GM03348 (cell line): ENCODE measurements at places on chromosomes 1 and 21.

DNA sequence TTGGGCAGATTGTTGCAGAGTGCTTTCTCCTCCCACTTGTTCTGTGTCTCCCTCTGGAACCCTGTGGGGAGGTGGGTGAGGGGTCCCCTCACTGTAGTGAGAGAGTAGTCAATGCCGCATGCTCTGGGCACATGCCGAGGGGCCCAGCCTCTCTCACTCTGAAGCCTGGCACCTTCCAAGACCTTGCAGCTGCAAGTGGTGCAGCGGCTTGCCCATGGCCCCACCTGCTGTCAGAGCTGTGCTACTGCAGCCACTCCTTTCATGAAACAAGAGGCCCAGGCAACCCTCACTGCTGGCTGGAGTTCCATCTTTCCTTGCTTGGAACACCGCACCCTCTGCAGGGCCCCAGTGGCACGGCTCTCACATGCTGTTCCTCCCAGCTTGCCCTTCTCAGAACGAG is 58.4 kb upstream of the COL6A1 start:
- DNase-seq, result peak; percentile 93

DNA sequence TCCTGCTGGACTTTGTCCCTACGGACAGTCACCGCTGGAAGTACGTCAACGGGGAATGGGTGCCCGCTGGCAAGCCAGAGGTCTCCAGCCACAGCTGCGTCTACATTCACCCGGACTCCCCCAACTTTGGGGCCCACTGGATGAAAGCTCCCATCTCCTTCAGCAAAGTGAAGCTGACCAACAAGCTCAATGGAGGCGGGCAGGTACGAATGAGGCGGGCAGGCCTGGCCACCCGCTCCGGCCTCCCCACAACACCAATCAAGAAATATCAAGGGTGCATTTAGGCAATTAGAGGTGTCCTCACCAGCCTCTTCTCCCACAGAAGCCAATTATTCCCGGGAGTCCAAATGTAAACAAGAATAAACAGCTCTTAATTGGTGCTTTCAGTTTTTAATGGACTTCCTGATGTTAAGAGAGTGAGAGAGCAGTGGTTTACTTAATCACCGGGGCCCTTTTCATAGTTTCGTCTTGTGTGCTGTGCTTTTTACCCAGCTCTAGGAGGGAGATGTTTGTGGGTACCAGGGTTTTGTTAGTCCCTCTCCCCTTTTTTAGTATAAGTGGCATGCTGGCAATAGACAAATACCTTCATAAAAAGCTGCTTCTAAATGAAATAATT is 10.7 kb downstream of the TBX19 start:
- no peak for DNase-seq

GRCh38 chr1:76425201-76426145 is 350.9 kb downstream of the ST6GALNAC3 start:
- no peak for DNase-seq

DNA sequence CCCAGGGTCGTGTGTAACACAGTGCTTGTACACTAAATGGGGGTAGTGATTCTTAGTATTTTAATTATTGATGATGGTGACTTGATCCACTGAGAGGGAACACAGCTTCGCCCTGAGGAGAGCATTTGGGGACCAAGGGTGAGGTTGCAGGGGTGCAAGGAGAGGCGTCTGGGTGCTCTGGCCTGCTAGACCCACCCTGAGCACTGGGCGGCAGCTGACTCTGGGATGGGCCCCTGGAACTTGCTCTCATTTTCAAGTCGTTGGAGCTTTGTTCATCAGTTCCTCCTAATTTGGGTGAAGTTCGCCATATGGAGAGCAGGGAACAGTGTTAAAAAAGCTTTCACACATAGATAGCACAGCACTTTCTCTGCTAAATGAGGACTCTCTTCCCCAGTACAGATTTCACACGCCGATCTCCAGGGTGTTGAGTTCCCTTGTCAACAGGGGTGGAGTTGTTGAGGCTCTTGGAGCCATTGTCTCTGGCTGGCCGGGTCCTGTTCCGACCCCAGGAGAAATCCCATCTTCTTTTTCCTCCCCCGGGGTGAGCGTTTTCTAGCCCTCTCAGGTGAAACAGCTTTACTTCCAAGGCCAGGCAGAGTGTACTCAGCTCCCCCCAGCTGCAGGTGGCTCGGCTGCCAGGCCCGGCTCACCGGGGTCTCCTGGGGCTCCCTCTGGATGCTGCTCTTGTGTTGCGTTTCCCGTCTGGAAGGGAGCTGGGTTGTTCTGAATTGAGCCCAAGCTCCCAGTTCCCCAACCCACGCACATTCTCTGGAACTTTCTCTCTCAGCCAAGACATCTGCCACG is 367.4 kb downstream of the RPS6KC1 start:
- DNase-seq, result no peak

GRCh38 chr1:165717918-165718515 is 19.7 kb upstream of the ALDH9A1 start:
- peak; percentile 71 for DNase-seq

- DNase-seq, result peak; percentile 79
Measured at GRCh38 chr1:154198756-154199562, 7.1 kb upstream of the TPM3 start.

DNA sequence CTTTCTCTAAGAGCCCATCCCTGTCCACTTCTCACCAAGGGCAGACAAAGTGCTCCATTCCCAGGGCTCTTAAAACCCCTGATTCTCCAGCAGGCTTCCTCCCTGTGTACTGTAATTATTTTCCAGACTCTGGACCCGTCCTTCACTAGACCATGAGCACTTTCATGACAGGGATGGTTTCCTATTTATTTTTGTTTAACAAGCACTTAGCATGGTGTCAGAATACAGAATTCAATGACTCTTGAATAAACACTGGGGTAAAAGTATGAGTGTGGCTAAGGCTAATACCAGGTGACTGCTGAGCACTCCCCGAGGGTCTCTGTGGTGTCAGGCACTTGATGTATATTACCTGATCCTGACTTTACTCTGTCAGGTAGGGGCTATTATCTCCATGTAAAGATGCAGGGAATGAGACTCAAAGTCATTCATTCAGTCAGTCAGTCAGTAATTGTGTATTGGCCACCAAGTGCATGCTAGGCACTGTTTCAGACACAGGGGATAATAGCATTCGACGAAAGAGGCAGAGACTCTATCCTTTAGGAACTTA is 47.2 kb downstream of the C1orf21 start:
- DNase-seq, result no peak

DNA sequence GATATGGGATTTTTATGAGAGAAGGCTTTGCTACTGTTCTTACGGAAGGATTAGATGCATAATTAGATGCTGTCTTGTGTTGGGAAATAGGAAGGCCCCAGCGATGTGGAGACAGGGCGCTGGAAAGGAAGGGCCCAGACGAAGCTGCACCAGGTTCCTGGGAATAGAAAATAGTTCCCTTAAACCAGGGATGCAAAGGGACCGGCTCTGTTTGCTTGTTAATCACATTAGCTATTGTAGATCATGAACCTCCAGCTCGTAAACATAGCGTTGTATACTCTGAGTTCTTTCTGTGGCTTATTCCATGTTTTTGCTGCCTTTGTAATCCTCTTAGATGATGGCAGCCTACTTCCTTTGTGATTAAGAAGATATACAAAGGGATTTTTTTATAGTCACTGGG is 79.8 kb upstream of the COX20 start:
- DNase-seq, result no peak

- DNase-seq, result no peak
Measured at GRCh38 chr1:200706111-200706814, 32.4 kb upstream of the CAMSAP2 start.

GRCh38 chr1:58926152-58926551 is 142.3 kb upstream of the JUN start:
- DNase-seq, result no peak

DNA sequence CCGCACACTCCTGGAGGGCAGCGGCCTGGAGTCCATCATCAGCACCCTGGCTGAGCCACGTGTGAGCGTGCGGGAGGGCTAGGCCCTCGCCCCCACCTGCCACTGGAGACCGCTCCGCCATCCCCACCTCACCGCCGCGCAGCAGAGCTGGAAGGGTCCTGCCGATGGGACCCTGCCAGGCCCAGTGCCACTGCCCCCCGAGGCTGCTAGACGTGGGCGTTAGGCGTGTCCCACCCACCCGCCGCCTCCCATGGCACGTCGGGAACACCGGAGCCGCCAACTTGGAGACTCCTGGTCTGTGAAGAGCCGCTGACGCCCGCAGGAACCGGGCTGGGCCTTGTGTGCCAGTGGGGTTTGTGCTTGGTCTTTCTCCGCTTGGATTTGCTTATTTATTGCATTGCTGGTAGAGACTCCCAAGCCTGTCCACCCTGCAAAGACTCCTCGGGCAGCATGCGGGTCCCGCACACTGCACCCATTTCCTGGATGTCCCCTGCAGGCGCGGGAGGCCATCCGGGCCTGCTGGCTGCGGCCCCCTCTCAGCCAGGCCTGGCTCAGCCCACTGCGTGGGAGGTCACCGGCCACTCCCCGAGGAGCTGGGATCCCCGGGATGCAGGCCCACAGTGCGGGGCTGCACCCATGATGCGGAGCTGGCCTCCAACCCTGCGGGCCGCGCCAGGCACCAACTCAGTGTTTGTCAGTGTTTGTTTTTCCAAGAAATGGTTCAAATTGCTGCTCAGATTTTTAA is 6.0 kb downstream of the LY9 start:
- DNase-seq, result no peak

GRCh38 chr1:41378999-41379737 is 17.9 kb downstream of the FOXO6 start:
- DNase-seq, result no peak

DNA sequence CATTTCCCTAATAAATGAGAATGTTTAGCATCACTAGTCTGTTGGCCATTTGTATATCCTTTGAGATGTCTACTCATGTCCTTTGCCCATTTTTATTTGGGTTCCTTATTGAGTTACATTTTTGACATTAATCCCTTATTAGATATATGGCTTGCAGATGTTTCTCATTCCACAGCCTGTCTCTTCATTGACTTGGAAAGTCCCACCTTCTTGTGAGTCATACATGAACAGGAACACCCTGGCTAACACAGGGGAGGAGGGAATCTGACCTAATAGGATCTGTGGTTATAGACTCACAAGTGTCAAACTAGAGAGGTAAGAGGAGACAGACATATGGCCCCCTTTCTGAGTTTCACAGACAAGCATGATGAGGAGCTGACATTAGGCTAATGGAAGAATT is 11.5 kb downstream of the ZP4 start:
- no peak for DNase-seq

DNA sequence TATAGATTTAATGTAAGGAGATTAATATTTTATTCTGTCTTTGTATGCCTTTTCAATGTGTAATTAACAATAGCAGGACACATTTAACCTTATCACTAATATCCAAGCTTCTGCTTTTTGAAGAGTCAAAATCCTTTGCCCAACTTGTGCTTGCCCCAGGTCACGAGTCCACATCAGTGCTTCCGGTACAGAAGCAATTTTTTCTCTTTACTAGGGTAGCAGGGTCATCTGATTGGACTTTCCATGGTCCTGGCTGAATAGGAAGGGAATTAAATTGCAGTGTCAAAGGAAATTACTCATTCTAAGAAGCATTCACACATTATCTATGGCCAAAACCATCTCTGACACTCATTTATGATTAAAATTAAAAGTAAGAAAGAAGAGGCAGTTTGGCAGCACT is 460.5 kb upstream of the ADGRL2 start:
- DNase-seq, result no peak

DNA sequence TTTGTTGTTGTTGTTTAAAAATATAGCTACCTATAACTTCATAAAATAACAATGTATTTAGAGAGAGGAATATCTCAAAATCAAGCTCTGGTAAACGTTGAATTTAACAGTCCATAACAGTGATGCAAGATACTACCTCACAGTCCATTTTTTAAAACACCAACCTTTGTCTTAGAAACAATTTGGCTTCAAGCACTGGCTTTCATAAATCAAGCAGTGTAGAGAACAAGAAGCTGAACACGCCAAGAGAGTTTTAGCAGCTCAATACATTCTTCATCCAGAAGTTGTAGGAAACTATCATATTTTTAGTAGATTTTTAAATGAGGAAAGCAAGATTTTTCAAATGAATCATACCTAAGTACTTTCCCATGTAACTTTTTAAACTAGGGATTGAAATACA is 334.3 kb upstream of the ADAMTS5 start:
- peak; percentile 44 for DNase-seq

DNA sequence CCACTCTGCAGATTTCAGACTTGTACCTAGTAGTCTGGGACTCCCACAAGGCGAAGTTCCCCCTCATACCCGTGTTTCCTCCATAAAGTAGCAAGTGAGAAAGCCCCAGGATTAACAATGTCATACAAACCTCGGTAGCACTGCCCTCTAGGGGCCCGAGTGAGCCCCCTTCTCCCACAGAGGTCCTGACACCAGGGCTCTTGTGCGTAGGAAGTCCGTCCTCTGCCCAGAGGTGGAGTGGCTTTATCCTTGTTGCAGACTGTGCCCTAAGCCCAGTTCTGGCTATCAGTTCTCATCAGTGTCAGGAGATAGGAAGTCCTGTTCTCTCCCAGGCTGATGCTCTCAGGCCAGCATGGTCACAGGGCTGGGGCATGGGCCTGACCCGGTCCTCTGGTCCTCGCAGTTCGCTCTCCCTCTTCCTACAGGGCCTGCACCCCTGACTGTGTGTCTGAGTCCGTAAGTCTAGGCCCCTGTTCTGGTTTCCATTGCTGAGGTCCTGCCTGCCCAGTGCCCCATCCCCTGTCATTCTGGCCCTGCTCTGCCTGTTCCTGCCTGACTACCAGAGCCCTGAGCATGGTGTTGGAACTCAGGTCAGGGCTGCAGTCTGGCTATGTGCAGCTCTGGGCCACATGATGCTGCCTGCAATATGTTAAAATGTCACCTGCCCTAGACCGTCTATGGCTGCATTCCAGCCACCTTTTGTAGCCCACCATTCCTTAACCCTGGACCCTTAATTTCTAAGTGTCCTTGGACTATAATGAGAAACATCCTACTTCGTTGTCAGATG is 285.6 kb downstream of the ASTN1 start:
- no peak for DNase-seq

- DNase-seq, result no peak
Measured at GRCh38 chr1:112714313-112715263, 544 bp downstream of the PPM1J start.

DNA sequence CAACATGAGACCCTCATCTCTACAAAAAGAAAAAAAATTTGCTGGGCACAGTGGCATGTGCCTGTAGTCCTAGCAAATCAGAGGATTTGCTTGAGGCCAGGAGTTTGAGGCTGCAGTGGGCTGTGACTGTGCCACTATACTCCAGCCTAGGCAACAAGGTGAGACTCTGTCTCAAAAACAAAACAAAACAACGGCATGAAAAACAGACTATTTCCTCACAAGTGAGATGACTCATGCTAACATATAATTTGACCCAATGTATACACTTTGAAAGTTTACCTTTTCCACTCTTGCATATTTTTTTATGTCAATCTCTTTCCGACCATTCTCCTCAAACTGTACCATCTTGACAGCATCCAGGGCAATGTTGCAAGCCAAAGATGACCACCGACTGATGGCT is 17.5 kb downstream of the CCT3 start:
- DNase-seq, result no peak
